Right atrium auricular region (tissue), 2 donors: ENCODE measurements at places on chromosomes 2 and 18. TPM values are rescaled to one million over a fixed set of nuclear protein-coding genes. Genes with fewer than 3 reads are reported as not detected.

CTNNA2 gene
- total RNA-seq: not detected

UNC80 gene
- not detected for total RNA-seq

C2orf80 gene
- not detected for total RNA-seq

MTX2 gene
- total RNA-seq: 36.7 TPM

RIT2 gene
- total RNA-seq: not detected

TMEFF2 gene
- total RNA-seq: not detected

FAM110C gene
- 12.4 TPM for total RNA-seq

TSPYL6 gene
- not detected for total RNA-seq

SESTD1 gene
- 16.5 TPM for total RNA-seq

PLB1 gene
- total RNA-seq: 3.0 TPM

PAIP2B gene
- 21.3 TPM for total RNA-seq

DSG4 gene
- not detected for total RNA-seq

FIGN gene
- total RNA-seq: 8.9 TPM

RGPD4 gene
- total RNA-seq: 0.26 TPM

RHBDD1 gene
- total RNA-seq: 16.1 TPM

VSNL1 gene
- 41.7 TPM for total RNA-seq

ONECUT2 gene
- total RNA-seq: 0.04 TPM

IL1F10 gene
- total RNA-seq: not detected

CD8B2 gene
- not detected for total RNA-seq

QPCT gene
- 1.1 TPM for total RNA-seq

RASGRP3 gene
- total RNA-seq: 50.0 TPM

TLK1 gene
- 21.7 TPM for total RNA-seq
